ENCODE measurements at places on chromosomes 4 and X.

- DNase-seq: peak; percentile 37
Observed at GRCh38 chr4:107060388-107060787, 24.3 kb upstream of the DKK2 start.

DNA sequence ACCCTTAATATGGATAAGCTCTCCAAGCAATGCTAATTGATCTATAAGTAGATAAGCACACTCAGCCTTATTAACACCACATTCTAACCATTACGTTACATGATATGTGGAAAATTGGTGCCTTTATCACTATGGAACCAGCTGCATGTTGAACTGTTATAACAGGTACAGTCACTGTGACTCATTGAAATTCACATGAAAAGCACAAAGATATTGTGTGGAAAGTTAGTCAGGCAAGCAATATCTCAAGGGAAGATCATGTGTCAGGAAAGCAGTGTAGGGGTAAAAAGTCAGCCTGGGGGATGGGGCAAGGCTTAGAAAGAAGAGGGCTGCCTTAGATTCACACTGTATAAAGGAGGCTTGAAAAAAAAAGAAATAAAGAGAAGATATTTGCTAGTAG is 313.7 kb upstream of the SMIM31 start:
- no peak for DNase-seq

DNA sequence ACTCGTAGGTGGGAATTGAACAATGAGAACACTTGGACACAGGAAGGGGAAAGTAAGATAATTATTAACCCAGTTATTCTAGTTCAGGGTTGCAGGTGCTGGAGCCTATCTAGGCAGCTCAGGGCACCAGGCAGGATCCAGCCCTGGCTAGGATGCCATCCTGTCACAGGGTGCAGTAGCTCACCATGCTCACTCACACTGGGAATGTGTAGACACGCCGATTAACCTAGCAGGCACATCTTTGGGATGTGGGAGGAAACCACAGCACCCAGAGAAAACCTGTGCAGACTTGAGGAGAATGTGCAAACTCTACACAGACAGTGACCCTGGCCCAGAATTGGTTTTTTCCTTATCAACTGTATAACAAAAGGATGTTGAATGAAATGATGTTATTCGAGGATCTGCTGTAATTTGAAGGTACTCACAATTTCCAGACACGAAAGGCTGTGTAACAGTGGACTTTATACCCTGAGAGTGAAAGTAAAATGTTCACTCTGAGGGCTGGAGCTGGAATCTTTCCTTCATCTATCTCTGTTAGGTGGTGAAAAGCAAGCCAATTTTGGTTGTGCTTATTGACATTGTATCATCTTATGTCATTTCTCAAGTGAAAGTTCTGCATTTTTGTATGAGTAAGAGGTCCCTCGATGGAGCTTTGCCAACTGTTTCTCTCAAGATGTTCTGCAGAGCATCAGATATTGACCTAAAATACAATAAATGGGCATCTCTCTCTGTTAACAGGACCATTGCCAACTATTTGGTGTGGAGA is 78.8 kb downstream of the PHEX start:
- no peak for DNase-seq

DNA sequence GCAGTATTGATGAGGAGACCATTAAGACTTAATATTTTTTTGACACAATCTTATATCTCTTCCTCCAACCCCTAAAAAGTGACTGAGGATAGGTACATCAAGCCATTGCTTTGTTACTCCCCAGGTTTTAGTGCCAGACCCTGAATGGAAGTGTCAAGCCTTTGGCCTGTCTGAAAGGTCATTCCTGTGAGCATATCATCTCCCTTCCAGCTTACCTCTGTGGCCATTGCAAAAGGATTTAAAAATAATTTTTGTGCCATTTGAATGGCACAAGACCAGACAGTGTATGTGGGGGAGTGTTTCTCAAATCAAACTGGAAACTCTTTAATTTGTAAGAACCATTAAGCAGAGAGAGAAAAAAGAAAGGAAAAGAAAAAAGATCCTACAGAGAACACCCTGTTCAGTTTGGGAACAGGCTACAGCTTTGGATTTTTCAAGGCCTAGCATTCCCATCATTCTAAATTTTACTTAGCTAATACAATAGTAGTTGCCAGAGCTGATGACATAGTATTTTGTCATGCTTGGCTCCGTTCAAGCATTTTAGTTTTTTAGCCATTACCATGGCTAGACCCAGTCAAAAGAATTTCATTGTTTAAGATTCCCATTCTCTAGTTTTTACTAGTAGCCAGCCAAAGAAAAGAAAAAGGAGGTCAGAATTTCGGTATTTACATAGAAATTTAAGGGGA is 49.6 kb downstream of the HPF1 start:
- DNase-seq: no peak

DNA sequence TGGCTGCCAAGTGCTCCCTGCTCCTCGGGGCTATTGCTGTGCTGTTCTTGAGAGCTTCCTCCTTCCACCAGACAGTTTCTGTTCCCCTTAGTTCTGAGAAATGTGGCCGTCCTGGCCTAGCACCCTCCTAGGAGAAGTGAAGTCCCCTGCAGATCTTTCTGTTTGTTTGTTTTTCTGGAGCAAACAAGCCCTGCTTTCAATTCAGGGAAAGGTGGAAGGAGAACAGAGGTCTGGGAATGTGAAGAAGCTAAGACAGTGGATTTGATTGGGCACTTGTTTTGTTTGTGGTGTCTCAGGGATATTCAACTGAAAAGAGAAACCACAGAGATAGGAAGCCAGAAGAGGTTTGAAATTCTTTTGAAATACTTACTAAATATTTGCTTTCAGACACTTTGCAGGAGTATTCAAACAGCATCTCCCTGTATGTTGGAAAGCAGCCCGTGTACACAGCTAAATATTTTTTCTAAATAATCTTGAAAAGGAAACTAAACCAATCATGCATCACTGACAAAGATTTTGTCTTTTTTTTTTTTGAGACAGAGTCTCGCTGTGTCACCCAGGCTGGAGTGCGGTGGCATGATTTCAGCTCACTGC is 36.5 kb upstream of the PPM1K start:
- DNase-seq: peak; percentile 31

- DNase-seq: no peak
Observed at GRCh38 chrX:120207009-120207605, 43.5 kb upstream of the ZBTB33 start.

DNA sequence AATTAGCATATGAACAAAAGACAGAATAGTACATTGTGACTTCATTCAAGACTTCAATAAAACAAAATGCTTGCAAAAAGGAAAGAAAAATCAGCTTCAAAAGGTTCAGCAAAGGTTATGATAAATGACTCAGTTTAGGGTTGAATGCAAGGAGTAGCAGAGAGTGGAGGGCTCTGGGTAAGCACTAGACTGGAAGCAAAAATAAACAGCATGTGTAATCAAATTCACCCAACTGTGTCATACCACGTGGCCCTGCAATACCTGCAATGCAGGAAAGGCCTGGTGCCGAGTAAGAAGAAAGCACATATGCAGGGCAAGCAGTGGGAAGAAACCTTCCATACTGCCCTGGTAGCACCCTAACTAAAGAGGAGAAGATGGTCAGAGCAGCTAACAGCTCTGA is 88.7 kb downstream of the ATP11C start:
- no peak for DNase-seq

- DNase-seq: peak; percentile 85
Observed at GRCh38 chr4:159487284-159487747, 384.4 kb downstream of the RAPGEF2 start.

DNA sequence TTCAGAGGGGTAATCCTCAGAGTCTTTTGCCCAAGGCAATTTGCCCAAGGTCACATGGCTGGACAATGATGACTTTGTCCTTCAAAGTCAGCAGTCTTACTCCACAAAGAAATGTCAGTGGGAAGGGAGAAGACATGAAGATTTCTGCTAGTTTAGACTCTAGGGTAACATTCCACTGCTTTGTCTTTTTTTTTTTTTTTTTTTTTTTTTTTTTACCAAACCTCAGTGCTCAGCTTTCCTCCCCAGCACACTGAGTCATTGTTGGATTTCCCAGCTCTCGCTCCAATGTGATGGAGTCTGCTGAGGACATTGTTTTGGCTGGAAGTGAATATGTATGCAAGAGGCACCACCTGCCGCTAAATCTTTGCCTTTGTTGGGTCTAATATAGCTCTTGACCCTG is 7.2 kb upstream of the C1QTNF7 start:
- DNase-seq: peak; percentile 62

GRCh38 chr4:74190332-74190731 is 32.4 kb downstream of the MTHFD2L start:
- DNase-seq: no peak

GRCh38 chrX:44958480-44958879 is 85.5 kb downstream of the KDM6A start:
- no peak for DNase-seq

DNA sequence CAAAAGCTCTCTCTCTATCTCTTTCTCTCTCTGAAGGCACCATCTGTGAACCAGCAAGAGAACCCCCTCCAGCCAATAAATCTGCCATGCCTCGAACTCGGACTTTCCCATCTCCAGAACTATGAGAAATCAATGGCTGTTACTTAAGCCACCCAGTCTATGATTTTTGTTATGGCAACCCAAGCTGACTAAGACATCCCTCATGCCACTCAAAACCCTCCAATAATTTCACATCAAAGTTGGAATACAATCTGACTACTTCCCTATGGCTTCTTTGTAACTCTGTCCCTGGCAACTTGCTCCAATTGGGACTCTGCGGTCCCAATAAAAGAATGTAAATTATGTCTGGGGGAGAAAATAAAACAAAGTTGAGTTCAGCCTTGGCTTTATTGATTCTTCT is 265.7 kb downstream of the SHOX start:
- DNase-seq: no peak

DNA sequence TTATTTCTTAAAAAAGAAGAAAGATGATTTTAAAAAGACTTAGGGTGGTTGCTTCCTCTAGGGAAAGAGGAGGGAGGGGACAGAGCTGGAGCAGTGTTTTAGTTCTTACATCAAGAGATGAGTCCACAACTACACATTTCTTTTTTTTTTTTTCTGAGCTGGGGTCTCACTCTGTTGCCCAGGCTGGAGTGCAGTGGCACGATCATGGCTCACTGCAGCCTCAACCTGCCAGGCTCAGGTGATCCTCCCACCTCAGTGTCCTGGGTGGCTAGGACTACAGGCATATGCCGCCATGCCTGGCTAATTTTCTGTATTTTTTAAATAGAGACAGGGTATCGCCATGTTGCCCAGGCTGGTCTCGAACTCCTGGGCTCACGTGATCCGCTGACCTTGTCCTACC is 17.2 kb downstream of the SH3KBP1 start:
- no peak for DNase-seq

GRCh38 chr4:57672846-57673433 is 562.8 kb upstream of the IGFBP7 start:
- no peak for DNase-seq

- DNase-seq: no peak
Observed at GRCh38 chrX:79719568-79720231, 294.9 kb upstream of the TBX22 start.

GRCh38 chr4:4985844-4986243 is 33.4 kb downstream of the CYTL1 start:
- DNase-seq: peak; percentile 16

GRCh38 chr4:891747-892146 is 40.4 kb downstream of the GAK start:
- DNase-seq: no peak

DNA sequence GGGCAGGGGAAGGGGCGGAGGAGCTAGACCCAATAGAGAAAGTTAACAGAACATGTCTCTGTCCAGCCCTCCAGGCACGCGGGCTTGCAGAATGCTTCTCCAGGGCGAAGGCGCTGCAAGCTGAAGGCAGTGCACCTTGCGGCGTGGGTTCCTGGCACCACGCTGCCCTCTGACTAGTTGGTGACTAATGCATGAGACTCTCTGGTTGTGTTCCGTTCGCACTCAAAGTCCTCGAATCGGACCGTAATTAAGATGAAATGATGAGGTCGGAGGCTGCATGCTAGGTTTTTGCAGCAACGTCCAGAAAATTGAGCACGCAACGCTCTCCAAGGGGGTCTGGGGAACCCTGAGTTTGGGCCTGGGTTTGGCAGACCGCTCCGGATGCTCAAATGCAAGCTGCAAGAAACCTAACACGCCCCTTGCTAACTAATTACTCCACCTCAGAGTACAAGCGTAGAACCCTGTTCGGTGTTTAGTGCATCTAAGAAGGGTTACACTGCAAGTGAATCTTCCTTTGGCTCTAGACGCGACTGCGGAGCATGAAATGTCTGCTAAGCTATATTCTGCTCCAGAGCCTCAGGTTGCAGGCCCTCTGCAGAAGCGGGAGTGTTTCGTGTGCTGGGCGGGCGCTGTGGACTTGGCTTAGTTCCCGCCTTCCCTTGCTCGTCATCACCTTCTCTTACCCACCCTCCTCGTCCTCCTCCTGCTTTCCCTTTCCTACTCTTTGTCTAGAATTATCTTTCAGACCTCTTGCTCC is 57.1 kb upstream of the NKAP start:
- no peak for DNase-seq

Measured in adipocyte (in vitro differentiated cells).